ENCODE measurements at places on chromosomes 6 and 20.

DNA sequence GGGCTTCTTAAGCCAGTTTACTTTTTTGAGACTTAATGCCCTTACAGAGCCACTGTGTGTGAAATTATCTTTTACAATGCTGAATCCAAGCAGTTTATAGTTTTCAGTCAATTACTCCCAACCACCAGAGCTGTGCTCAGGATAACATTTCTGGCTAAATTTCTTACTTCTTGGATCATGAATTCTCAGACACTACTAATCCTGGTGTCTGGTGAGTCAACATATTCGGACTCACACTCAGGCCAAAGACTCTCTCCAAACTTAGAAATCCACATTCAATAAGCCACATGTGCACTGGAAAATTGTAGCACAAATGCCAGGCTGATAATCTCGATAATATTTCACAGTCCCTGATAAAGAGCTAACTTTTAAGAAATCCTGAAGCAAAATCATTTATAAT lies 49.0 kb downstream of the PTPRT start:
- DNase-seq = no peak

GRCh38 chr20:49214571-49214970 lies 4.6 kb upstream of the DDX27 start:
- no peak for DNase-seq

- DNase-seq = no peak
Measured at GRCh38 chr20:62972845-62973745, 20.6 kb downstream of the SLC17A9 start.

- DNase-seq = no peak
Measured at GRCh38 chr20:20606050-20606449, 106.4 kb downstream of the RALGAPA2 start.
